ENCODE measurements at places on chromosomes 3 and 15. TPM values are rescaled to one million over a fixed set of nuclear protein-coding genes. Genes with fewer than 3 reads are reported as not detected.

Gene GCSAM
- total RNA-seq: not detected

Gene FSIP1
- total RNA-seq: 1.3 TPM

Gene NLGN1
- 6.1 TPM for total RNA-seq

Gene GOLGA6L7
- total RNA-seq: not detected

Gene CCDC174
- 9.3 TPM for total RNA-seq
